ENCODE measurements at places on chromosomes 6 and 20. TPM values are rescaled to one million over a fixed set of nuclear protein-coding genes. Genes with fewer than 3 reads are reported as not detected.

The FGD2 gene
- 55.9 TPM for polyA plus RNA-seq

The TRIM31 gene
- polyA plus RNA-seq: 0.30 TPM

- DNase-seq: no peak
Observed at GRCh38 chr6:87902383-87902782, 145.3 kb upstream of the SPACA1 start.

The PRKN gene
- 0.53 TPM for polyA plus RNA-seq

The CFAP61 gene
- 2.2 TPM for polyA plus RNA-seq

The IL17F gene
- polyA plus RNA-seq: 0.08 TPM

The HTR1E gene
- polyA plus RNA-seq: not detected

GRCh38 chr6:142838821-142839685 is 105.9 kb downstream of the HIVEP2 start:
- DNase-seq: no peak

GRCh38 chr20:44703183-44703925 is 11.8 kb upstream of the CCN5 start:
- DNase-seq: no peak

DNA sequence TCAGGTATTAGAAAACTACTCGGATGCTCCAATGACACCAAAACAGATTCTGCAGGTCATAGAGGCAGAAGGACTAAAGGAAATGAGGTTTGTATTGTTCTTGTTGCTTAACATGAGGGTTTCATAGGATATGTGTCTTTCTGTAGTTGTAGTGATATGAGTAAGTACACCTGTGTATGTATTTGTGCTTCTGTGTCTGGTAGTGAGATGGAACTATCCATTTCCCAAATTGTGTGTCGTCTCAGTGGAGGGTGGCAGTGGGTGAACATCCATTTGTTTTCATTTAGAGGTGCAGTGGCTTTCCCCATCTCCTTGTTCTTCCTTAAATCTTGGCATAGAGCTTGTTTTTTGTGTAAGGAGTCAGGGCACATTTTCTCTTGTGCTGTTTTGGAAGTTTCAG is 8.2 kb downstream of the ASXL1 start:
- DNase-seq: no peak

DNA sequence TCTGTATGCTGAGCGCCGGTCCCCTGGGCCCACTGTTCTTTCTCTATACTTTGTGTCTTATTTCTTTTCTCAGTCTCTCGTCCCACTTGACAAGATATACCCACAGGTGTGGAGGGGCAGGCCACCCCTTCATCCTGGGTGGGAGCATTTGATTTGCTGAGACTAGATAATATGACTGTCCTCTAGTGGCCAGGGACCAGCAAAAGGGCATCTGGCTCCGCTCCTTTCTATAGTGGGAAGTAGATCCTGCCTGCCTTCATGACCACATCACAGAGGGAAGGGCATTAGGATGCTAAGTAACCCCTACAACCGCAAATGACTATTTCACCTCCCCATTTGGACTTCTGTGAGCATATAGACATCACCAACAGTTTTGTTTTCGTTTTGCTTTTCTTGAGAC is 64.5 kb downstream of the TRMT6 start:
- no peak for DNase-seq

The ELOVL2 gene
- polyA plus RNA-seq: 0.18 TPM
